ENCODE measurements at places on chromosomes 13 and 19.

GRCh38 chr13:33321686-33322542, 36.4 kb upstream of the STARD13 start:
- no peak for DNase-seq

DNA sequence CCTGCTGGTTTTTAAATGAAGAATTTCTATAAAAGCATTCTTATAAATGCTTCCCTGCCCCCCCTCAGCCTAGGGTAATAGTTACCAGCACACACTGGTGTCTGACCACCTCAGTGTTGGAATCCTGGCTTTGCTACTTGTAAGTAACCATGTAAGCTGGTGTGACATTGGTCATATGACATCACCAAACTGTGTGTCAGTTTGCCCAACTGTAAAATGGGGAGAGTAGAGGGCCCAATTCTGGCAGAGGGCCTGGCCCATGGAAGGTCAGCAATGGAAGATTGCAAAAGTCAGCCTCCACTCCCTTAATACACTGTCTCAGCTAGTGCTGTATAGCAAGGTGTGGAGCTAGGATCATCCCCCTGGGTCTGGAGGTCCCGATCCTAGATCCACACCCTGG, 31.6 kb downstream of the ACSBG2 start:
- DNase-seq, result no peak

DNA sequence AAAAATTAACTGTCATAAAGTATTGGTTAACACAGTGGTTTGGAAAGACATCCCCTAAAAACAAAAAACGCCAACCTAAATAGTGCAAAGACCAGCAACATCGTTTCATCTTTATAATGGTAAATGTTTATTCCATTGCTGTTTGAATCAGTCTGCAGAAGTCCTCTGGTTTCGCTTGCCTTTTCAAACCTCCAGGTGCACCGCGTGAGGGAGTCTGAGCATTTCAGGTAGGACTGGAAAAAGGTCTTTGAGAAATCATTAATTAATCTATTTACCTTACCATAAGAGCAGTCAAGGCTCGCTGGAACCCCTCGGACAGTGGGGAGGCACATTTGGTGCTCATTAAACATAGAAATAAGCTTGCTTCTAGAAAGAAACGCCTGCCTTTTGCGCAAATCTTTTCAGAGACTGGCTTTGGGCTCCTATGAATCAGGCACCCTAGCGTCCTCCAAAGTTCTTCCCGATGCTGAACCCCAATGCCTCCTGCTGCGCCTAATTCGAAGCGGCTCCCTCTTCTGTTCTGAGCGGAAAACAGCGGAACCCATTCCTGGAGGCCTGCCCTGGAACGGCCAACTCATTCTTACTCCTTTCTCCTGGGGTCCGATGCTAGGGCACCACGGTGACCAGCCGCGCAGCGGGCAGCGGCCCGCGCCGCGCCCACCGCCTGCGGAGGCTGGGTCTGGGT, 951 bp upstream of the MTUS2 start:
- no peak for DNase-seq

- no peak for DNase-seq
Measured at GRCh38 chr13:64672751-64673150, 2557.4 kb downstream of the PCDH9 start.

- no peak for DNase-seq
Measured at GRCh38 chr19:46613525-46613924, 11.4 kb downstream of the PTGIR start.

- no peak for DNase-seq
Measured at GRCh38 chr19:38524369-38524768, 90.9 kb downstream of the RYR1 start.

GRCh38 chr13:23667750-23668149, 97.5 kb downstream of the TNFRSF19 start:
- DNase-seq, result peak; percentile 12

DNA sequence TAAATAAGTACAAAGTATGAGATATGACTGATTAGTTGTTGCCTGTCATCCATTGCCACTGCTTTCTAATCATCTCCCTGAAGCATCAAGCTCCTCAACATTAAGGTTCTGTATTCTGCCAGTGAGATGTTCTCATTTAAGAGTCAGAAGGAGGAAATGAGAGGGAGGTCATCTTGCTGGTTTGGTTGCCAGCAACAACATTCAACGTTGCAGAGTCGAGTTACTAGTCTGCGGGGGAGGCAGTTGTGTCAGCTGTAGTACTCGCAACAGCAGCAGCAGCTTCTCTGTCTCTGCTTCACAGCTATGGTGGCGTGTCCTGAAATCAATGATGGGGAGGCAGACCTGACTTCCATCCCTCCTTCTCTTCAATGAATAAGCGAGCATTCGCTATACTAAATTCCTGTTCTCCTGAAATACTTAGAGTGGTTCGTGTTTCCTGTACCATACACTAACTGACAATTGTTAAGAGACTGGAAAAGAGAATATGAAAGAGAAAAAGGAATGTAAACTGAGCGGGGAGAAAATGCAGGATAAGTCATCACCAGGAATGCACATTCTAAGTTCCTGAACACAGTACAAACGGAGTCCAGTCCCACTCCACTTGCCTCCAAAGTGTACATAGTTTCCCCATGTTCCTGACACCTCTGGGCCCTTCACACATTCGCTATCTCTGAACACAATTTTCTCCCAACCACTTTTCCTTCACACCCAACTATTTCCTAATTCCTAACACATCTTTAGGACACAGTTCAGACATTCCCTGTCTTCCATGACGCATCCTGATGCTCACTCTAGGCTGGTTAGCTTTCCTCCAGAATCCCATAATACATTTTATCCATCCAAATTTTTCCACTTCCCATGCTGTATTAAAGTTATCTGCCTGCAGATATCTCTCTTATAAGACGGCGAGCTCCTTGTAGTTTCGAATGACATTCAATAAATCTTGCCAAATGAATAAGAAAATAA, 263.0 kb downstream of the KLF12 start:
- peak; percentile 21 for DNase-seq

GRCh38 chr13:49938921-49939320, 2.8 kb upstream of the SPRYD7 start:
- no peak for DNase-seq

DNA sequence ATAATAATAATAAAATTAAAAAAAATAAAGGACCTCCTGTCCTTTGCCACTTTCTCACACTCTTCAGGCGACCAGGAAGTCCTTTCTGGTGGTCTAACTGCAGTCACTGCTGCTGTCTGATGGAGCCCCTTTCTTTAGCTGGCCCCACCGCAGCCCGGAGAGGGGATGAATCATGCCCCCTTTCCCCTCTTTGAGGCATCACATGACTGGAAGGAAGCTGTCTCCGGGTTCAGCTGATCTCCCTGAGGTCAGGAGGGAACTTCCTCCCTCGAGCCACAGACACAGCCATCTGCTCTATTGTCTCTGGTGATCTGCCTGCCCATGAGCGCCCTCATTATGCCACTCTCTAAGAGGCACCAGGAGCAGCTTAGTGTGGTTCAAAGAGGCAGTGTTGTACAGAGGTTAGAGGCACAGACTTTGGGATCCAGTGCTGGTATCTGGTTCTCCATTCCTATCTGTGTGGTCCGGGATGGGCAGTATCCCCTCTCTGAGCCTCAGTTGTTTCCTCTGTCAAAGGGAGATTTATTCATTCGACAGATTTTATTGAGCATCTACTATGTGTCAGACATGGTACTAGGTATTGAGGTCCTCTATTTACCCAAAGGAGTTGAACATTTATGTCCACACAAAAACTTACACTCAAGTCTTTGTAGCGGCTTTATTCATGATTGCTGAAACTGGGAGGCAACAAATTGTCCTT, 30.0 kb downstream of the VAV1 start:
- DNase-seq, result peak; percentile 72

- no peak for DNase-seq
Measured at GRCh38 chr13:67367399-67367798, 137.3 kb upstream of the PCDH9 start.

All from CD4-positive, alpha-beta T cell treated with Interleukin-17A for 4 hours (primary cell).